ENCODE measurements at places on chromosomes 13 and 19. TPM values are rescaled to one million over a fixed set of nuclear protein-coding genes. Genes with fewer than 3 reads are reported as not detected.

- no peak for DNase-seq
Measured at GRCh38 chr13:47087241-47087640, 190.4 kb upstream of the HTR2A start.

The SMIM44 gene
- total RNA-seq = 1.0 TPM

DNA sequence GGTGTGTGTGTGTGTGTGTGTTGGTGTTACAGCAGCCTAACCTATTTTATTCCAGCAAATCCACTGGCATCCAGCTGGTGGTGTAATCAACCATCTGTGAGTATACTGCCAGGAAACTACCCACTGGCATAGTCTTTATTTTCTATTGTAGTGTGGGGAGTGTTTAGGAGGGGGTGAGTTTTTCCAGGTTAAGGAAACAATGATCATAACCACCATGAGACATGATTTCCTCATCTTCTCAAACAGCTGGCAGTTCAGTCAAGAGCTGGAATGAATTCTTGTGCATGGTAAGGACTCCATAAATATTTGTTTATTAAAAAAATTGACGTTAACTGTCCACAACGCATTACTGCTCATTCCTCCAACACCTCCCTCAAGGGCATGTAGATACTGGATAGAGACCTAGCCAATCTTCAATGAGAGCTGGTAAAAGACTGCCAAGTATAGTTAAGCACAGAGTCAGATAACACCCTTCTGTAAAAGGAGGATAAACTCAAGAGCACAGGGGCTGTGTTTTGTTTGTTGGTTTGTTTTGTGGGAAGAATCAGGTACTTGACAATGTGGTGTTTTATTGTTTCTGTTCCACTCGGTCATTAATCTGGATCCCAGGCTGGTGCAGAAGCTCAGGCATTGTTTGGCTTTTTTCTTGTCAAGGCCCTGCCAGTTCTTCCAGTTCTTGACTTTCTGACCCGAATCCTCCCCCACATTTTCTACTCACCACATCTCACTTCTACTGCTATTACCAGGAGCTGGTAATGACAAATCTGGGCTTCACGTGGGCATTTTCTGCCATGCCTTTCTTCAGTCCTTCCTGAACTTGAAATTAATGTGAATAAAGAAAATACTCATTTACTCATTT, 31.6 kb upstream of the SLC46A3 start:
- DNase-seq = no peak

- no peak for DNase-seq
Measured at GRCh38 chr13:18951412-18951811, 230.2 kb downstream of the TUBA3C start.

DNA sequence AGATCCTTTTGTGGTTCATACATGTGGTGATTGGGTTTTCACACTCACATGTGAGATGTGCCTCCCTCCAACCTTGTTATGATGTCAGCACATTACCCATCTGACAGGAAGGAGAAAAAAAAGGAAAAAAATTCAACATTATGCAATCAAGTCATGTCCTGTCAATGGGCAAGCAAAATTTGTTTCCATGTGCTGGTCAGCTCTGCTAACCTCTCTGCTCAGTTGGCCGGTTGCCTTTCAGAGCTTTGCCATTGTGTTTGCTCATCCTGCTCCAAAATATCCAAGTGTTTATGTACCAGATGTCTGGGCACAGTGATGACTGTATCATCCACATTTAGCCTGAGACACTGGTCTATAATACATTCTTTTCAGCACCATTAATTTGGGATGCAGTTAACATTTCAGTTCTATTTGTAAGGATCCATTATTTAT, 27.0 kb upstream of the METTL21C start:
- DNase-seq = no peak

The CNFN gene
- 5.0 TPM for total RNA-seq

- peak; percentile 96 for DNase-seq
Measured at GRCh38 chr13:72390909-72391308, 336.5 kb downstream of the MZT1 start.

The TMC4 gene
- total RNA-seq = 9.5 TPM

The C1QTNF9 gene
- total RNA-seq = not detected

GRCh38 chr13:82627183-82627582, 1255.1 kb downstream of the SLITRK1 start:
- DNase-seq = no peak

DNA sequence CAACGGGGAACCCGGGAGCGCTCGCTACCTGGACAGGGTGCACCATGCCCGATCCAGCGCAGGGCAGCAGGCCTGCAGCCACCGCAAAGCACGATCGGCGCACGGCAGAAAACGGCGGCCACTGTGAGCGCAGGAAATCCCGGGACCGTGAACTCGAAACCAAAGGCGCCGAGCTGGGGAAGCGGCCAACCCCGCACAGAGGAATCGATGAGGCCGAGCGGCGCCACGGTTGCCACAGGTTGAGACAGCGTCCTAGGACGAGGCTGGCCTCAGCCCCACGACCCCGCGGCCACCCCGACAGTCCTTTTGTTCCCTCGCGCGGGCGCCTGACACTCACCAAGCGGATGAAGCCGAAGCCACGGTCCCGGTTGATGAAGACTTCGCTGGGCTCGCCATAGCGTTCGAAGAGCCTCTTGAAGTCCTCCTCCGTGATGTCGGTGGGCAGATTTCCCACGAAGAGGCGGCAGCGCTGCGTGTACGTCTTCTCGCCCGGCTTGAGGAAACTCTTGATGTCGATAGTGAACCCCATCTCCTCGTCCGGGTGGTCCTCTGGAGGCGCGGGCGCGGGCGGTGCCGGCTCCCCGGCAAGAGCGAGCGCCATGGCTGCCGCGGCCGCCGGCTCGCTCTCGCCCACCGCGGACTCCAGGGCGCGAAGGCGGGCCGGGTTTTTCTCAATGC, 557 bp downstream of the PSPC1 start:
- DNase-seq = no peak

DNA sequence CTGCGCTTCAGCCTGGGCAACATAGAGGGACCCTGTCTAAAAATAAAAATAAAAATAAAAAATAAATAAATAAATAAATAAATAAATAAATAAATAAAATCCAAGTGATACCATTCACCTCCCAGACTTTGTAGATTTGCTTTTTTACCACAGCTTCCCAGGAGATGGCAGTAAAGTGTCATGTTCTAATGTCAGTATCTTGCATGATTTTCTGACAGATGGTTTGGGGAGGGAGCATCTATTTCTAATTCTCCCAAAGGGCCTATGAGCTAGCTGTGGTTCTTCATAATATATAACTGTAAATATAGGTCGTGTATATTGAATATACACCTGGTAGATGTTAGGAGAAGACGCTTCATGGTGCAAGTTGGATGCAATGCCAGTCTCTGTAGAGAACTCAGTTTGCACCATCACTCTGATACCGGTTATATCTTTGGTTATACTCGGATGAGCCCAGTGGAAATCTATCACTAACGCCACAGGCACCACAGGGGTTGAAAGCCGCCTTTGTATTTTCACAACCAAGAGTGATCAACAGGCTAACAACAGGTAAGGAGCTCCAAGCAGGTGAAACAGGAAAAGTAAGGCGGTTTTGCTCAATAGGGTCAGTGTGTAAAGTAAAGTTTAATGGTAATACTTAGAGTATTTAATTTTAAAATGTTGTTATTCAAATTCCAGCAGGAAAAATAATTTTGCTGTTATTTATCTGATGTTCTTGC, 13.9 kb downstream of the APLP1 start:
- DNase-seq = peak; percentile 40

GRCh38 chr19:46016426-46017094, 6.3 kb downstream of the PGLYRP1 start:
- DNase-seq = no peak

The KLK1 gene
- total RNA-seq = 5.0 TPM

DNA sequence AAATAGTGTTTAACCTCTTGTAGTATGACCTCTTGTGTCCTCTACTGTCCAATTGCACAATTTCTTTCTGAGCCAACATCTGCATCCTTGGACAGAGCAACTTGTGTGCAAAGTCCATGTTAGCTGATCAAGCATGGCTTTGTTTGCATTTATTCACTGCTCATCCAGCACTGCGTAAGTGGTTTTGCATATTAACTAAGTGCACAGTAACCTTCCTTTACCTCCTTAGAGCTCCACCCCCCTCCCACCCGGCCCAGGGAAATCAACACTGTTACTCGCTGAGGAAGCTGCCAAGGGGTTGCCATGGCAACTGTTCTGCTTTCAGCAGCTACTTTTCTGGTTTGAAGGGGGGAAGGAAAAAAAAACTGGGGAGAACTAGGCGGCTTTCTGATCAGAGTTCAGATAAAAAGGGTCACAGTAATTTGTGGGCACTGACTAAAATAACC, 153.5 kb upstream of the KLF12 start:
- peak; percentile 92 for DNase-seq

The LINGO3 gene
- total RNA-seq = not detected

- no peak for DNase-seq
Measured at GRCh38 chr13:108086678-108087077, 128.7 kb downstream of the LIG4 start.

DNA sequence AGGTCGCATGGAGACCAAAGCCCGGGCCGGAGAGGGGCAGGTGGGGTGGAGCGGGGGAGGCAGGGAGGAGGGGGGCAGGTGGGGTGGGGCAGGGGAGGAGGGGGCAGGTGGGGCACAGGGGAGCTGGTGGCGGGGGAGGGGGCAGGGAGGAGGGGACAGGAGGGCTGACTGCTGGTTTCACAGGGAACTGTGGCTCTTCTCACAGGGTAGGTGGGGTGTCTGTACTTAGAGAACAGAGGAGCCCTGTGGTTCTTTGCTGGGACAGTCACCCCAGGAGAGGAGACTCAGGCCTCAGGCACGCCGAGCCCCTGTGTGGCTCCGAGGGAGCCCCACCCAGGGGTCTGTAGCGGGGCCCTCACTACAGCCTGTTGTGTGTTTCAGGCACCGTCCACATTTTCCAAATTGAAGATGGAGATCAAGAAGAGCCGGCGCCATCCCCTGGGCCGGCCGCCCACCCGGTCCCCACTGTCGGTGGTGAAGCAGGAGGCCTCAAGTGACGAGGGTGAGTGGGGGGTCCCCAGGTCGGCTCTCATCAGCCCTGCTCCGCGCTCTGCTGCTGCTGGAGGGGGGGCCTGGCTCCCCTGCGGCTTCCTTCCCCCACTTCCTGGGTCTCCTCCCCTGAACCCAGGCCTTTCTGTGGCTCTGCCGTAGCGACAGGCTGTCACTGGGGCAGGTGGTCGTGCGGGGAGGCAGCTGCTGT, 162.7 kb downstream of the KDM4B start:
- DNase-seq = no peak

DNA sequence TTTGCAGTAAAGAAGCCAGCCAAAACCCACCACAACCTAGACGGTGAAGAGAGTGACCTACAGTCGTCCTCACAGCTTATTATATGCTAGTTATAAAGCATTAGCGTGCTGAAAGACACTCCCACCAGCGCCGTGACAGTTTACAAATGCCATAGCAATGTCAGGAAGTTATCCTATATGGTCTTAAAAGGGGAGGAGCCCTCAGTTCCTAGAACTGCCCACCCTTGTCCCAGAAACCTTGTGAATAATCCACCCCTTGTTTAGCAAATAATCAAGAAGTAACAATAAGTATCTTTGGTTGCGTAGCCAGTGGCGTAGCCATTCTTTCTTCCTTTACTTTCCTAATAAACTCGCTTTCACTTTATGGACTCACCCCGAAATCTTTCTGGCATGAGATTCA, 227.9 kb upstream of the ARGLU1 start:
- no peak for DNase-seq

The BTBD2 gene
- 59.7 TPM for total RNA-seq

DNA sequence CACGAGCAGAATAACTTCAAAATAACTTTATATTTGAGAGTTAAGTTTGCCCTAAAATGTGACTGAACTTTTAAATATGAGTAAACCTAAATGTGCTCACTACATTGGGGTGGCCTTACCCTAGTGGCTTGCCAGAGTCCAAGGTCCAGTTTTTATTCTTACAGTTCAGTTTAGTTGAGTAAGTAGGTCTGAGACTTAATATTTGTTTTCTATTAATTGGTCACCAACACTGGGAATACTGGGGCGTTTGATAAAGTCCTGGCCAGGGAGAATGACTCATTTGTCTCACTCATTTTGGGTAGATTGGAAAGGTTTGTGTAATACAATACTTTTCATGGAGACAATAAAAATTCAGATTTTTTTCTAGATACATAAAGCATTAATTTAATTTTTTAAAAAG, 127.8 kb upstream of the SPATA13 start:
- no peak for DNase-seq

The IGSF23 gene
- total RNA-seq = 0.12 TPM

The OR7A5 gene
- not detected for total RNA-seq

- DNase-seq = no peak
Measured at GRCh38 chr13:43329702-43330101, 306.3 kb downstream of the DNAJC15 start.

The CABP5 gene
- not detected for total RNA-seq

The DZIP1 gene
- 18.3 TPM for total RNA-seq

The SIAH3 gene
- total RNA-seq = 0.23 TPM

Data from epithelial cell of proximal tubule (primary cell).